Mesendoderm (in vitro differentiated cells): ENCODE measurements at places on chromosomes 12 and 14.

- no peak for DNase-seq
Measured at GRCh38 chr12:87939182-87939581, 90.0 kb downstream of the C12orf50 start.

DNA sequence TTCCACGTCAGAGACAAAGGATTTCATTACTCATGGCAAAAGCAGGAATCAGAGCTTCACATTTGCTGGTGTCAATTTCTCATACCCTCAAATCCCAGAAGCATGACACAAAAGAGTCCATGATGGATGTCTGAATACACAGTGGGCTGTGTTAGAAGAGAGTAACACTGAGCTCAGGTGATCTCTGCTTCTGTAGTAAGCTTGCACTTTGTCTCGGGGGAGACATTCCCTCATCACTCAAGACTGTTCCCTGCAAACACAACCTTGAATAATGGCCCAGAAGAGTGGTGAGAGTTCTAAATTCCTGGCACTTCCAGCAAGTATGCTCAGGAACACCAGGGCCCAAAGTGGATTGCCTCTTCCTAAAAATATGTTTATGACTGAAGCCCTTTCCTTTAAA is 1787.2 kb upstream of the SEL1L start:
- DNase-seq, result peak; percentile 51

- no peak for DNase-seq
Measured at GRCh38 chr14:27387463-27387862, 789.6 kb upstream of the NOVA1 start.

- peak; percentile 64 for DNase-seq
Measured at GRCh38 chr14:91367173-91368171, 50.1 kb downstream of the CCDC88C start.

DNA sequence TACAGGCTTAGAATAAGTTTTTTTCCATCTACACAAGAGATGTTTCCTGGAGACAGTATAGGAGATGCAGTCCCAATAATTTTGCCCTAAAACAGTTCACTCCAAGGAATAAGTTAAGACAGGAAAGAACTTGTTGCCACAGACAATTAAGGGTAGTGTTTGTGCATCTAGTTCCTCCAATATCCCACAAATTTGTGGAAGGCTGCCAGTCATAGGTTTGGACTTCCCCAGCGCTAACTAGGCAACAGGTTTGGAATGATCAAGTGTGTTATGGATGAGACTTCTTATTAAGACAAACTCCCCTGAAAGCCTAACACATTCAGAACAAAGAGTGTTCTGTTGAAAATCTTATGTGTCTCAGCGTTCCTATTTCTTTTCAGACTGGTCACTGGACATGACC is 611.0 kb downstream of the CCER1 start:
- DNase-seq, result no peak

- no peak for DNase-seq
Measured at GRCh38 chr14:90368946-90369721, 27.7 kb upstream of the CALM1 start.

DNA sequence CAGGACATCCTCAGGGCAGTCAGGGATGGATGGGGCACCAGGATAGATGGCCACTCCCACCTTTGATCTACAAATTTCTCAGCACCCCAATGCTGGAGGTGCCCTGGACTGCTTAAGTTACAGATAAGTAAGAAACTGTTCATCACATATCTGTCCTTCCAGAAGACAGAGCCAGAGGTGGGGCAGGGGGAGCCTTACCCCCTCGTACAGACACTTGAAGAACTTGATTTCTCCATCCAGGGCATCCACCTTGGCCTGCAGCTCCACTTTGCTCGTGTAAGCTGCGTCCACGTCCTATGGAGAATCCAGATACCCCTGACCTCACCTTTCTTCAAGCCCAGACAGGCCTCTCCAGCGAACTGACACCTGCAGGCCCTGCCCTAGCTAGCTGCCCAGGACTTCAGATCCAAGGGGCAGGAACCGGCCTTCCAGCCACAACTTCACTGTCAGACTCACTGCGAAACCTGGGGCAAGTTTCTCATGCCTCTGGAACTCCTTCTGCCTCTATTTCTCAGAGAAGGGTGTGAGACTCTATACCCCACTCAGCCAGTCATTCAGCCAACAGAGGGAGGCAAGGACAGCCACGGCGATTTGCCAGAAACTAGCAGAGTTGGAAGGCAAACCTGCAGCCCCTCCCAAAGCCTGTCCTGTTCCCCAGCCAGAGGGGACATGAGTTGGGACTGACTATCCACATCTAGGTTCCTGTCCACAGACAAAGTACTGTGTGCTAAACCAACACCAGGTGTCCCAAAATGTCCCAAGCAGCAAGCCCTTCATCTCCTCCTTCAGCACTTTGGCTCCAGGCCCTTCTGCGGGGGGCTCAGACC is 3.8 kb downstream of the KRT73 start:
- no peak for DNase-seq

GRCh38 chr14:61647704-61648103 is 47.6 kb upstream of the HIF1A start:
- no peak for DNase-seq

DNA sequence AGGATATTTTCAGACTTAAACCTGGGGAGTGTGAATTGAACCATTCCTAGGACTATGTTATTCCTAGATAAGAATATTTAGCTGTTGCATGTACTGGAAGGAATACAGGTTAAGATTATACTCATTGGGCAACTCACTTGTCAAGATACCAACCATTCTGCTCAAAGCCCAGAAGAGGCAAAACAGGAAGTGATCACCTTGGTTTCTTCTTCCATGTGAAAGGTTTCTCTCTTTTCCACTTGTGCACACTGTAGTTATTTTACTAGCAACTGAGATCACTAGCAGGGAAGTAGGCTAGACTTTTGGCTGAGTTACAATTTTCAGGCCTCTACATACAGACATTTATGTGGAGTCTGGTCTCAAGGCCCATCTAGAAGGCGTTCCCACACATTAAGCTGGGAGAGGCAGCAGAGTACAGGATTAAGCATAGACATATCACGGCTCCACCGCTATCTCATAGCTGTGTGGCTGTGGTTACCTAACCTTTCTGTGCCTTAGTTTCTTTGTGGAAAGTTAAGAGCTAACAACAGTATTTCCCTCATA is 83.9 kb upstream of the FERMT2 start:
- DNase-seq, result no peak

DNA sequence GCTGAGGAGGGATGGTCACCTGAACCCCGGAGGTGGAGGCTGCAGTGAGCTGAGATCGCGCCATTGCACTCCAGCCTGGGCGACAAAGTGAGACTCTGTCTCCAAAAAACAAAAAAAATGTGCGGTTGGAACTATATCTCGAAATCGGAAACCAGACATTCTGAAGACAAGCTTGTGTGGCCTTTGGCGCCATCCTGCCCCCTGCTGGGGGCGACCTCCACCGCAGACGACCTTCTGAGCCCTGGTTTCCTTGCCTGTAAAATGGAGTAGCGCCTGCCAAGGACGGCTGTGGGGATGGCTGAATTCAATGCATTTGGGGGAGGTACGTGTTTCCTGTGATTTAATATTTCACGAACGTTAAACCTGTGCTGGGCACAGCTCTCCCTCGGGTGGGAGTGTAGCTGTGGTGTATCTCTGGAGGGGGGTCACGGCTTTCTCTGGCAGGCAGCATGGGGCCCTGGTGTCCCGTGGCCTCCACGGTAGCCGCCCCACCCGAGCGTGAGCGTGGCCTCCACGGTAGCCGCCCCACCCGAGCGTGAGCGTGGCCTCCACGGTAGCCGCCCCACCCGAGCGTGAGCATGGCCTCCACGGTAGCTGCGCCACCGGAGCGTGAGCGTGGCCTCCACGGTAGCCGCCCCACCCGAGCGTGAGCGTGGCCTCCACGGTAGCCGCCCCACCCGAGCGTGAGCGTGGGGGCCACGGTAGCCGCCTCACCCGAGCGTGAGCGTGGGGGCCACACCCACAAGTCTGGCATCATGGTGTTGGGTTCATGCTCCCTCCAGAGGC is 55.3 kb downstream of the LRCOL1 start:
- peak; percentile 45 for DNase-seq
